ENCODE measurements at places on chromosomes 4 and X. TPM values are rescaled to one million over a fixed set of nuclear protein-coding genes. Genes with fewer than 3 reads are reported as not detected.
A peak's percentile ranks its signal among the peaks of the same experiment; 100 is the strongest.

GRCh38 chr4:6321361-6321760 is 51.7 kb downstream of the WFS1 start:
- H3K27me3 ChIP-seq: peaks cover 75% of the 10 kb centered on the region
- DNase-seq: no peak
- H3K4me1 ChIP-seq: peaks cover 3% of the 10 kb centered on the region
- H3K27ac ChIP-seq: no peak overlapping the region

GRCh38 chrX:46912098-46912602 is at the start of gene JADE3:
TSS of gene JADE3 (plus strand) at chrX:46912421. CDS start at chrX:46984895, 72,474 bp downstream.
- H3K4me3 ChIP-seq: peak within 1 kb of the TSS; percentile 84
- H3K27ac ChIP-seq: no peak within 1 kb of the TSS
- H3K27me3 ChIP-seq: peaks cover 19% of the 10 kb centered on the region
- DNase-seq: no peak
- H3K4me1 ChIP-seq: peaks cover 7% of the 10 kb centered on the region

DNA sequence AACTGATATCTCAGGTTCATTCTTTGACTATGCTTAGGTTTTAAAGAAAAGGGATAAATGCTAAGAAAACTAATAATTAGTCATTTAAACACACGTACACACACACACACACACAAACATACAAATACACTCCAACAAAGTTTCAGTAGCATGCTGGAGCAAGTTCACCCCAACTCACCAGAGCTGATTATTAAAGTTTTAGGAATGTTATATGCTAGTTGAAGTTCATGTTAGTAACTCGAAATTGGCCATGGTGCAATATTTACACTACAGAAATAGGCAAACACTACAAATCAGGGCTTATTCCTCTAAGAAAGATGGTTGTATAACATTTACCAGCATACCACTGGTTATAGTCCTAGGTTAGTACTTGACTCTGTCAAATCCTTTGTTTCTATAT is 384.0 kb upstream of the DIPK2B start:
- H3K36me3 ChIP-seq: no peaks in the 10 kb centered on the region
- no peak overlapping the region for H3K27ac ChIP-seq
- H3K4me3 ChIP-seq: no peak overlapping the region
- DNase-seq: no peak
- no peaks in the 10 kb centered on the region for H3K4me1 ChIP-seq
- no peaks in the 10 kb centered on the region for H3K27me3 ChIP-seq

DNA sequence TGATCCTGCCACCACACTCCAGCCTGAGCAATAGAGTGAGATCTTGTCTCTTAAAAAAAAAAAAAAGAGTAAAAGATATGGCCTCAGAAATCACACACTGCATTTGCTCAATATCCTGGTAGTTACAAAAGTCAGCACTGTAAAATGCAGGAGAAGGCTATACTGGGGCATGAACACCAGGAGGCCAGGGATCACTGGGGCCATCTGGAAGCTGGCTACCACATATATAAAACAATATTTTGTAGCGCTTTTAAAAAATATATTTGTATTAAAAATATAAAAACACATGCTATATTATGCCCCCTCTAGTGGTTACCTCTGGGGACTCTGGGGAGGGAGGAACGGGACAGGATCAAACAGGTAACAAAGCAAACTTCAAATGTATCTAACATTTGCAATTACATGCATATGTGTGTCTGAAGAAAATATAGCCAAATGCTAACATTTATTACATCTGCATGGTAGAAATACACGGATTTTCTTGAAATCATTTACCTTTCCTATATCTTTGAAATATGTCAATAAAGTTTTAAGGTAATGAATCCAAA is 4.0 kb downstream of the C4orf46 start:
- no peak for DNase-seq

DNA sequence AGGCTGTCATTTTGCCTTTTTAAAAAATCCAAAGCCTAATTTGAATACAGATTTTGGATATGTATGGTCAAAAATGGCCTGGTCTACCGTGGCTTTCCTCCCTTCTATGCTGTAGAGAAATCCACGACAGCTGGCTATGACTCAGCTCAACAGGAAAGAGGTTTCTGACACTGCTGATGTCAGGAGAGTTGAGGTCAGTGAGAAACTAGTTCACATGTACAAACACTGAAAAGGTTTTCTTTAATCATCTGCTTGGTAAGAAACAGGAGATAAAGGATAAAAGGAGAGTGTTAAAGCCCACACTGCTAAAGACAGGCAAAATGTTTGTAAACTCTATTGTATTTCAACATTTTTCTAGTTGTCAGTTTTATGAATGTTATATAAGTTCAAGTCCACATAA is 113.9 kb downstream of the NYX start:
- H3K27ac ChIP-seq: peak overlapping the region; percentile 67
- H3K36me3 ChIP-seq: no peaks in the 10 kb centered on the region
- peaks cover 28% of the 10 kb centered on the region for H3K4me1 ChIP-seq
- no peaks in the 10 kb centered on the region for H3K27me3 ChIP-seq
- H3K4me3 ChIP-seq: peak overlapping the region; percentile 21

GRCh38 chr4:8315435-8316250 is 46.1 kb downstream of the HTRA3 start:
- no peaks in the 10 kb centered on the region for H3K4me1 ChIP-seq
- no peak overlapping the region for H3K4me3 ChIP-seq
- H3K36me3 ChIP-seq: no peaks in the 10 kb centered on the region
- DNase-seq: no peak
- no peak overlapping the region for H3K27ac ChIP-seq
- peaks cover 20% of the 10 kb centered on the region for H3K27me3 ChIP-seq

- no peak overlapping the region for H3K27ac ChIP-seq
- H3K27me3 ChIP-seq: no peaks in the 10 kb centered on the region
- peaks cover 44% of the 10 kb centered on the region for H3K4me1 ChIP-seq
- H3K4me3 ChIP-seq: no peak overlapping the region
Observed at GRCh38 chr4:113574636-113575103, 186.9 kb downstream of the CAMK2D start.

- H3K36me3 ChIP-seq: peaks cover 3% of the 10 kb centered on the region
- no peak overlapping the region for H3K4me3 ChIP-seq
- H3K27ac ChIP-seq: no peak overlapping the region
- no peak for DNase-seq
- no peaks in the 10 kb centered on the region for H3K27me3 ChIP-seq
- H3K4me1 ChIP-seq: no peaks in the 10 kb centered on the region
Observed at GRCh38 chr4:5615496-5616075, 92.8 kb downstream of the EVC2 start.

DNA sequence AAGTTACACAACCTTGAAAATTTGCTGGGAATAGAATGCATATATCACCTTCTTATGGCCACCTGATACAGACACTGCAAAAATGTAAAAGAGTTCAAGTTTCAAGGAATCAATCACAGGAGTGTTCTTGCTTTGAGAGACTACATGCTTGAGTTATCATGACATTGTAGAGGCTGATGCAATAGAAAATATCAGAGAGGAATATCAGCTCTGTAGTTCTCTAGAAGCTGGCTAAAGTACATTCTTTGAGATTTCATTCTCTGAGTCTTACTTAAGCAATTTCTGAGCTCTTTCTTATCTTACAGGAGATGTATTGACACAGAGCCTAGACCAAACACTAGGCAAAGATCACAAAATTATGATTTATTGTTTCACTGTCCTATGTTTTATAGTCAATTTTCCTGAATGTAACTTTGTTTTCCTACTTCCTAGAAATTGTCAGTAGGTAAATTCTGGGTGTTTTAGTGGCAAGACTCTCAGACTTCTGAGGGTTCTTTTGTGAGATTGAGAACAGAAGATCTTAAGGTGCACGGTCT is 152.1 kb upstream of the HPGD start:
- no peak overlapping the region for H3K4me3 ChIP-seq
- peaks cover 7% of the 10 kb centered on the region for H3K27me3 ChIP-seq
- H3K4me1 ChIP-seq: no peaks in the 10 kb centered on the region
- no peaks in the 10 kb centered on the region for H3K36me3 ChIP-seq

- H3K4me3 ChIP-seq: no peak overlapping the region
- no peak for DNase-seq
- no peak overlapping the region for H3K27ac ChIP-seq
- no peaks in the 10 kb centered on the region for H3K27me3 ChIP-seq
- H3K4me1 ChIP-seq: no peaks in the 10 kb centered on the region
Observed at GRCh38 chrX:129553619-129554288, 13.7 kb downstream of the OCRL start.

DNA sequence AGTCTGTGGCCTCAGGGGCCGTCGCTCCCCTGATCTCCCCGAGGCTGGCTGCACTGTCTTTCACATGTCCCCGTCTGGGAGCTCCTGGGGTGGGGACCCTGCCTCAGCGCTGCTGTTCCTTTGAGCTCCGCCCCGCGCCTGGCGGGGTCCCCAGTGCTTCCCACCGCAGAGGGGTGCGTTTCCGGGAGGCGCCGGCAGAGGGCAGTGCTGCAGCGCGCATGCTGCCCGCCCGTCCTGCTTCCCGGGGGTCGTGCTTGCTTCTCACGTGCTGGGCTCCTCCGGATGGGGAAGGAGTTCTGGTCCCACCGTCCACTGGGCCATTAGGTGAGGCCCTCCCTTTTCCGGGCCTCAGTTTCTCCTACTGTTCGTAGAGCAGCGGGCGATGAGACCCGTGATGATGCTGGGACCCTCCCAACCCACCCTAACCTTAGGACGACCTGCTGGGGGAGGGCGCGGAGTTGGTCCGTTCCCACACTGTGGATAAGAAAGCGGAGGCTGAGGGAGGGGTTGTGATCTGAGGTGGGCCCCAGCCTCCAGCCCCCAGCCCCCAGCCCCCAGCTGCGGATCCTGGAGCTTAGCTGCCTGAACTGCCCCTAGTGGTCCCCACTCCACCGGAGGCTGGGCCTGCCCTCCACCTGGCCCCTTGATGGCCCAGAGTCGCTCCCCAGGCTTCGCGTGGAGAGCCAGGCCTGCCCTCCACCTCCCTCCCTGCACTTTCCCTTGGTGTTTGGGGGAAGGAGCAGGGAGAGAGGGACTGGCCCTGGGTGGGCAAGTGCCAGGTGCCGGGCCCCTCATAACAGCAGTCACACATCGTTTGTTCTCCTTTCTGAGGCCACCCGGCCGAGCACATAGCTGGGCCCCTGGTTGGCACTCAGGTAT is 15.3 kb downstream of the CPZ start:
- H3K4me3 ChIP-seq: no peak overlapping the region
- peaks cover 5% of the 10 kb centered on the region for H3K27me3 ChIP-seq
- H3K36me3 ChIP-seq: peaks cover 2% of the 10 kb centered on the region
- H3K27ac ChIP-seq: no peak overlapping the region

DNA sequence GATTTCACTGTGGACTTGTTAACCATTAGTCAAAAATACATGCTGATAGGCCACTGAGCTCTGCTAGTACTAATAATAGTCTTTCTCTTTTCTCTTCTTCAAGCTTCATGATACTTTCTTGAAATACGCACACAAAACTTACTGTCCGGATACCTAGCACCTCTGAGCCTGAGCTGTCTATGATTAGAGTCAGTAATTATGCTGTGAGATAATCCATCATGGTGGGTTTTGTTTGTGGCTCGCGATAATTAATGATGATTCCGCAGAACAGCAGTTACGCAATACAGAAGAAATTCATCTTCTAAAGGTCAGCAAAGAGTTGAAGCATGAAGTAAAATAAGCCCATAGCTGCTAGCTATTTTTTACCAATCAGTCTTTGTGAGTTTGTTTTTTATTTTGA is 511.5 kb upstream of the GALNT7 start:
- no peak overlapping the region for H3K27ac ChIP-seq
- no peak overlapping the region for H3K4me3 ChIP-seq
- H3K4me1 ChIP-seq: no peaks in the 10 kb centered on the region

DNA sequence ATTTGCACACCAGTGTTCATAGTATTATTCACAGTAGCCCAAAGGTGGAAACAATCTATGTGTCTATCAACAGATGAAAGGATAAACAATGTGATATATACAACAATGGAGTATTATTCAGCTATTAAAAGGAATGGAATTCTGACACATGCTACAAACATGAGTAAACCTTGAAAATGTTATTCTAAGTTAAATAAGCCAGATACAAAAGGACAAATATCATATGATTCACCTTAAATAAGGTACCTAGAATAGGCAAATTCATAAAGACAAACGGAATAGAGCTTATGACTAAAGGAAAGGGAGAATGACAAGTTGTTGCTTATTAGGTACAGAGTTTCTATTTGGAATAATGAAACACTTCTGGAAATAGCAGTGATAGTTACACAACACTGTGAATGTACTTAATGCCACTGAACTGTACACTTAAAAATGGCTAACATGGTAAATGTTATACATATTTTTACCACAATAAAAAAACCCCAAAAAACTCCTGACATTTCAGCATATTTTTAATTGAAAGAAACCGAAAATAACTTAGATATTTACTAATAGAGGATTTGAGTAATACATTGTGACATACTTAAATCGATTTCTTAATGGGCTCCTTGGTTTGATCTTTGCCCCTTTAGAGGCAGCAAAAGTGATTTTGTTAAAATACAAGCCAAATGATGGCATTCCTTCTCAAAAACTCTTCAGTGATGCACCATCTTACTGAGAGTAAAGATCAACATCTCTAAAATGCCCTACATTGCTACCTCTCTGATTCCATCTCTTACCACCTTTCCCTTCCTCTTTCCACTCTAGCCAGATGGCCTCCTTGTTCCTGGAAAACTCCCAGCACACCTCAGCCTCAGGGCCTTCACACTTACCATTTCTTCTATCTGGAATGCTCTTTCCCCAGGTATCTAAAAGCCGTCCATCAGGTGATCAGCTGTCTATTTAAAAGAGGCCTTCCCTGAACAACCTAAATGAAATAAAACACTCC is 8.6 kb upstream of the CYP2U1 start:
- peaks cover 45% of the 10 kb centered on the region for H3K27me3 ChIP-seq
- no peaks in the 10 kb centered on the region for H3K36me3 ChIP-seq
- no peak overlapping the region for H3K4me3 ChIP-seq
- peak overlapping the region; percentile 16 for H3K27ac ChIP-seq
- no peak for DNase-seq

- no peaks in the 10 kb centered on the region for H3K4me1 ChIP-seq
- no peak overlapping the region for H3K27ac ChIP-seq
- H3K4me3 ChIP-seq: no peak overlapping the region
- DNase-seq: no peak
- H3K27me3 ChIP-seq: no peaks in the 10 kb centered on the region
Observed at GRCh38 chrX:31656013-31656412, 584.2 kb upstream of the FTHL17 start.

DNA sequence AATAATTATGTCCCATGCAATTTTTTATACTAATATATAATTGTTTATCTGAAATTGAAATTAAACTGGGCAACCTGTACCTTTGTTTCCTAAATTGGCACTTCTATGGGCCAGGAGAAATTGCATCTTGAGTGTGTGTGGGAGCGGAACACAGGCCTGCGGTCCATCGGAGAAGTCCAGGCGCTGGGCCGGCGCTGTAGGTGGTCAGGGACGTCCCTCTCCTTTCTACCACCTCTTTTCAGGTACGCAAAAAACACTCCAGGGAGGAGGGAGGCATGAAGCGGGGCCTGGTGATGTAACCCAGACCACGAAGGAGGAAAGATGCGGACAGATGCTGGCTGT is 717 bp downstream of the MGAT4D start:
- H3K27me3 ChIP-seq: peaks cover 62% of the 10 kb centered on the region
- no peak overlapping the region for H3K27ac ChIP-seq
- peaks cover 10% of the 10 kb centered on the region for H3K36me3 ChIP-seq
- H3K4me1 ChIP-seq: peaks cover 4% of the 10 kb centered on the region

Gene LARP7
- 32.9 TPM for total RNA-seq

Gene TLL1
- not detected for total RNA-seq

Gene N4BP2
- total RNA-seq: 22.4 TPM

Gene PACRGL
- 13.0 TPM for total RNA-seq

Gene GDPD2
- not detected for total RNA-seq

Gene AKAP14
- total RNA-seq: not detected

All from T-helper 17 cell (primary cell).